Umbilical cord (tissue), 2 donors: ENCODE measurements at places on chromosomes 1 and 21. TPM values are rescaled to one million over a fixed set of nuclear protein-coding genes. Genes with fewer than 3 reads are reported as not detected.

SLC37A1 gene
- 4.8 TPM for total RNA-seq

RUSC1 gene
- total RNA-seq: 17.1 TPM

GBP3 gene
- total RNA-seq: 24.1 TPM

RXRG gene
- not detected for total RNA-seq

KCNE1 gene
- 0.72 TPM for total RNA-seq

PDZK1 gene
- 16.6 TPM for total RNA-seq

PDE9A gene
- total RNA-seq: 2.9 TPM

SUCO gene
- total RNA-seq: 67.2 TPM

ANGPTL7 gene
- 0.24 TPM for total RNA-seq

KIF14 gene
- total RNA-seq: 1.2 TPM

CADM3 gene
- total RNA-seq: 16.1 TPM

CD34 gene
- total RNA-seq: 2.4 TPM

S100A14 gene
- total RNA-seq: 29.6 TPM
